ENCODE measurements at places on chromosomes 1 and 21.

DNA sequence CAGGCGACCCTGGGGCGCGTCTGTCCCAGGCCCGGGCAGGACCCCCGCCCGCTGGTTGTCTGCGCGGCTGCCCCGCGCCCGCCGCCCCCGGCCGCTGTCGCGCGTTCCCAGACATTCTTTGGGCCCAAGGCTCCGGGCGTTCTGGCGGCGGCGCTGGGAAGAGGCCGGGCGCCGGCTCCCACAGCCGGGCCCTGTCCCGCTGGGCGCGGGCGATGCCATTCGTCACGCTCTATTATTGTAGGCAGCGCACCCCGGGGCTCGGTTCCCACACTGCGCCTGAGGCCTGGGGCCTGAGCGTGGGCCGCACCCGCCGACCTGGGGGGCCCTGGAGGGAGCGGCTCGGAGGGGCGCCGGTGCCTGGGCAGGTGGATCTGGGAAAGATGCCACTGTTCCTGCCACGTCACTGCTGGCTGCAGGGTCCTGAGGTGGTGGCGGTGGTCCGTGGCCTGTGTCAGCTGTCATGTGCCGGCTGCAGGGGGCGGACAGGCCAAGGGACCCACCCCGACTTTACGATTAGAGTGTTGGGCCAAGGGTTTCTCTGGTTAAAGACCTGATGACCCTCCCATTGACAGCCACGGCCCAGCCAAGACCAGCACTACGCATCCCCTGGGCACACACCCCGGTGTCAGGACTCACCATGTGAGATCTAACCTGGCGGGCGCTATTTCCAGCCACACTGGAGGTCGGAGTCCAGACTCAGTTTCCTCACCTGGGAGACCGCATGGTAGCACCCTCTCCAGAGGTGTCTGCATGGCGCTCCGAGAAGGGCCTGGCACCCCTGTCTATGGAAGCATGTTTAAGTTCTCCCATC is 55.1 kb upstream of the ADARB1 start:
- DNase-seq = no peak

DNA sequence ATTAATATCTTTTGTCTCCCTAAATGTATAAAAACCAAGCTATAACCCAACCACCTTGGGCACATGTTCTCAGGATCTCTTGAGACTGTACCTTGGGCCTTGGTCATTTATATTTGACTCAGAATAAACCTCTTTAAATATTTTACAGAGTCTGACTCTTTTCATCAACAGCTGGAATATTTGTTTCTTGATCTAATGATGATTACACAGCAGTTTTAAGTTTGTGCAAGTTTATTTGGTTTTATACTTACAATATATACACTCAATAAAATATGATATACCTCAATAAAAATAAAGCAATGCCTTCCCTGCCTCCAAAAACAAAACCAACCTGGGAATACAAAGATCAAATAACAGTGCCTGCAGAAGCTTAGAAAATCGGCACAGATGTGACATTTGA is 22.0 kb downstream of the LEPR start:
- no peak for DNase-seq

DNA sequence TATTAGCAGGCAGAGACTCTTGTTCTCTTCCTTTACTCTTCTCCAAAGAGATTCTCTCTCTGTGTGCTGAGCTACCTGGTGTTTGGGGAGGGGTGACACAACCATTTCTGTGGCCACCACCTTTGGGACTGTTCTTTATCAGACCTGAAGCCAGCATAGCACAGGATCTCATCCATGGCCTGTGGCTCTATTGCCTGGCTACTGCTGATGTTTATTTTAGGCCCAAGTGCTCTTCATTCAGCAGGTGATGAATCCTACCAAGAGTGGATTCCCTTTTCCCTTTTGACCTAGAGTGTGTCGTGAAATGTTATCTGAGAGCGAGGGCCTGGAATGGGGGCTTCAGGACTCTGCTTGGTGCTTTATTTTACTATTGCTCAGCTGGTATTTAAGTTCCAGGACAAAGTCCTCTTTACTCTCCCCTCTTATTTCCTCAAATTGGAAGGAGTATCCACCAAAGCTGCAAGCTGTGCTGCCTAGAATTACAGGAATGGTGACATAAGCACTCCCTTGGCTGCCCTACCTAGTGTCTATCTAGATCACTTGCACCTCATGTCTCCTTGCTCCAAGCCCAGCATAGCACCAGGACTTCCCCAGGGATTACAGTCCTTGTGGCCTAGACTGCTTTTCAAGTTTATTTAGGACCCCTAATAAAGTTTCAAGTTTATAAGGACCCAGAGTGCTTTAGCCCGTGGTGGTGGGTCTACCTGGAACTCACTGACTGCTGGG is 94.7 kb upstream of the GPR52 start:
- no peak for DNase-seq

- DNase-seq = no peak
Observed at GRCh38 chr1:56564615-56565014, 14.7 kb downstream of the PLPP3 start.

GRCh38 chr1:215418876-215419447 is 148.1 kb upstream of the KCTD3 start:
- no peak for DNase-seq

DNA sequence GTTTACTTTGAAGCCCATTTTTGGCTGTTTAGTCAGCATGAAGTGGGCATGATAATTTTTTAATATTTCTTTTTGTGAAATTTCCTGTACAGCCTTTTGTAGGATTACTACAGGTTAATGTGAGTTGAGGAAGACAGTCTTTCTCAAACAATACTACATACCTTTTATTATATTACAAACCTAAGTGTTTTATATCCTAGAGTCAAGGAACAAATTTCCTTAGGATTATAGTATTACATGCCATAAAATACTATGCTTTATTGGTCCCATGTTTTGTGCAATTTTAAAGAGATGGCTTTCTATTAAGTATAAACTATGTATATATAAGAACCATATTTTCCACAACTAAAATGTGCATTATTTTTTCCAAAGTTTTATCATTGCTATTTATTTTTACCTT is 9.2 kb upstream of the CHAF1B start:
- DNase-seq = no peak

DNA sequence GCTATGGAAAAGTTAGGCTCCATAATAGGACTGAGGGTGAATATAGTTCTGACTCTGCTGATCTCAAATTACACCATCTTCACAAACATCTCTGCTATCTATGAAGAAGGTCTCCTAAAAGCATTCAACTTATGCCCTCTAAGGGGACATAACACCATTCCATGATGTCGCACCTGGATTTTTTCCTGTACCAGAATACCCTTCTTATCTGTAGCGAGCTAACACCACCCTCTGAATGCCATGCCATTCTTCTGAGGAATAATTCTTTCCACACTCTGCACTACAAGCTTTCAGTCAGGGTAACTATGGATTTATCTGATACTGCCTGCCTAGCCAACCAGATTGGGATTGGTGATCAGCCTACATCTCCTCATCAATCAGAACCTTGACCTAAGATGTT is 203.8 kb downstream of the PTPRC start:
- DNase-seq = no peak

DNA sequence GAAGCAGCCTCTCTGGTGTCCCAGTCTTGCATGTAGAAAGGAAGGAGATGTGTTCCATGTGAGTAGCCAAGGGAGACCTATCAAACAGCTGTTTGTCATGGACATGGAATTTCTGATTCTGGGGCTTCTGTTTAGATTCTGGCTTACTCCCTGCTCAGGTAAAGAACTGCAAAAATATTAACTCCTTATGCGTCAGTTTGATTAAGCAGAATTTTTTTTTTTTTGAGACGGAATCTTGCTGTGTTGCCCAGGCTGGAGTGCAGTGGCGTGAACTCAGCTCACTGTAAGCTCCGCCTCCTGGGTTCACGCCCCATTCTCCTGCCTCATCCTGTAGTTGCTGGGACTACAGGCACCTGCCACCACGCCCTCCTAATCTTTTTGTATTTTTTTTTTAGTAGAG is 6.8 kb downstream of the ARV1 start:
- DNase-seq = no peak
